Stimulated activated CD4-positive, alpha-beta T cell treated with anti-CD3 and anti-CD28 coated beads, Interleukin-12 subunit alpha, Interleukin-12 subunit beta, amount 100 ng/mL, for 48 hours (primary cell): ENCODE measurements at places on chromosomes 12 and 14.

GRCh38 chr14:64232095-64232838, 61.9 kb downstream of the ESR2 start:
- DNase-seq: no peak

DNA sequence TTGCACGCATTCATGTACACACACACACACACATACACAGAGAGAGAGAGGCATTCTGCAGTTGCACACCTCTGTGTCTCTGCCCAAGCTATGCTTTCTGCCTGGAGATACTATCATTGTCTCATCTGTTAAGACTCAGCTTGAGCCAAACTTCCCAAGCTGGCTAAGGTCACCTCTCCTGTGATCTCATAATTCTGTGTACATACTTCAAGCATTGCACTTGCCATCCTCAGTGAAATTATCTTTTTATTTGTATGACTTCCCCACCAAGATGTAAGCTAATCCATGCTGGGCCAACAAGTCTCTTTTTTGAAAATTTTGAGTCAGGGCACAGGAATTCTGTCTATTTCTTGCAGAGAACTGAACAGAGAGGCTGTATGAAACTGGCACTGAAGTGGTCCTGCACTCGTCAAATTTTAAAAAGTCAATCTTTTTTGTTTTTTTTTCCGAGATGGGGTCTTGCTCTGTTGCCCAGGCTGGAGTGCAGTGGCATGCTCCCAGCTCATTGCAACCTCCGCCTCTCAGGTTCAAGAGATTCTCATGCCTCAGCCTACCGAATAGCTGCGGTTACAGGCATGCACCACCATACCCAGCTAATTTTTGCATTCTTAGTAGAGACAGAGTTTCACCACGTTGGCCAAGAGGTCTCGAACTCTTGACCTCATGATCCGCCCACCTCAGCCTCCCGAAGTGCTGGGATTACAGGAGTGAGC, 44.3 kb downstream of the TMTC1 start:
- no peak for DNase-seq

DNA sequence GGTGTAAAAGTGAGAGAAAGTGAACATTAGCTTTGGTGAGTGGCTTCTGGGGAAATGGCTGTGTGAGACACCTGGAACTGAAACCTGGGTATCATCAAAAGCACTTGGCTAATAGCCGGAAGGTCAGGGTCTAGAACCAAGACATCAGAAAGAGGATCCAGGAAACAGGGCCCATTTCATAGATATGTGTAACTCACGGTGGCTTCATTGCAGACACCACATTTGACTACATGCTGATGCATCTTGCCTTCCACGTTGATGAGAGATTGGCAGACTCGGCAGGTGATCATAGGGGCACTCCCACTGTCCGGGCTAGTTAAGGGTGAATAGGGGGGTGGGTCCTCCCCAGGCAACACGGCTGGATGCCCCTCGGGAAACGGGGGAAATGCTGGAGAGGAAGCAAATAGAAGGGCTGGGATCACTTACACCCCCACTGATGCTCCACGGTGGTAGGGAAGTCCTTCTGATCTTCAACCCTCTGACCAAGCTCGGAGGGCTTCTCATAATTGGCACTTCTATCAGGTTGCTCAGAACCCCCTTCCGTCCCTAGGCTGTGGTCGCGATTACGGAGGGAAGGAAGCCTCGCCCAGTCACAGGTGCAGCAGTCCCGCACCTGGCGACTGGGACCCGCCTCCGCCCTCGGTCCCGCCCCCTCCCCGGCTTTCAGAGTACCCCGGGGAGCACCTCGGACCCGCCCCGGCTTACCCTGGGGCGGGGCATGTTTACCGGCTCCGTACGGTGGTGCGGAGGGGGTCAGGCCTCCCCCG, 593 bp downstream of the PIP4P1 start:
- no peak for DNase-seq

- DNase-seq: no peak
These were observed 91.6 kb downstream of the EGLN3 start for GRCh38 chr14:33859306-33859705.

DNA sequence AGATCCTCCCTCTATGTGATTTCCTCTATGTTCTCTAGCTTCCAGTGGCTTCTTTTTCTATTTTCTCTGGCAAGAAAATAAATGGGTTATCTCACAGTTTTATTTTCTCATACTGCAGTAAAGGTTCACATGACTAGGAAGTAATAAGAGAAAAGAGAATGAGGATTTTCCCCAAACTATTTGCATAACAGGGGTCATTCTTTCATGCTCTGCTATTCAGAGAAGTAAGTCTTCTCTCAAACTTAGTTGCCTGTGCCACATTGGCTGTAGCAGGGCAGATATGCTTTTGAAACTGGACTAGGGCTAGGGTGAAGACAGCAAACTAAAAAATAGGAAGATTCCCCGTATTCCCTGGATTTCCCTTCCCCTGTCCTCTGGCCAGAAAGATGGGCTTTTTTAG, 57.4 kb downstream of the ACSM4 start:
- DNase-seq: no peak

DNA sequence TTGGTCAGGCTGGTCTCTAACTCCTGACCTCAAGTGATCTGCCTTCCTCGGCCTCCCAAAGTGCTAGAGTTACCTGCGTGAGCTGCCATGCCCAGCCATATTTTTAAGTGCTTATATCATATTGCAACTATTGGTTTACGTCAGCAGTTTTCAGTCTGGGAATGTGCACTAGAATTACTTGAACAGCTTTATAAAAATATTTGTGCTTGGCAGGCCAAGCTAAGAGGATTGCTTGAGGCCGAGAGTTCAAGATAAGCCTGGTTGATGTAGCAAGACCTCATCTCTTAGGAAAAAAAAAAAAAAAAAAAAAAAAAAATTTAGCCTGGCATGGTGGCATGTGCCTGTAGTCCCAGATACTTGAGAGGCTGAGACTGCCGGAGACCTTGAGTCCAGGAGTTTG, 17.1 kb downstream of the KIAA0586 start:
- DNase-seq: no peak

GRCh38 chr14:101480747-101481530, 80.4 kb upstream of the DIO3 start:
- DNase-seq: no peak

GRCh38 chr14:76375947-76376404, at the start of gene ESRRB:
TSS of gene ESRRB (plus strand) at chr14:76376137. CDS start at chr14:76376402, 265 bp downstream.
- no peak for DNase-seq

GRCh38 chr14:31510222-31510621, 22.4 kb upstream of the GPR33 start:
- DNase-seq: no peak

- no peak for DNase-seq
These were observed 17.6 kb downstream of the C14orf132 start for GRCh38 chr14:96056509-96057422.

DNA sequence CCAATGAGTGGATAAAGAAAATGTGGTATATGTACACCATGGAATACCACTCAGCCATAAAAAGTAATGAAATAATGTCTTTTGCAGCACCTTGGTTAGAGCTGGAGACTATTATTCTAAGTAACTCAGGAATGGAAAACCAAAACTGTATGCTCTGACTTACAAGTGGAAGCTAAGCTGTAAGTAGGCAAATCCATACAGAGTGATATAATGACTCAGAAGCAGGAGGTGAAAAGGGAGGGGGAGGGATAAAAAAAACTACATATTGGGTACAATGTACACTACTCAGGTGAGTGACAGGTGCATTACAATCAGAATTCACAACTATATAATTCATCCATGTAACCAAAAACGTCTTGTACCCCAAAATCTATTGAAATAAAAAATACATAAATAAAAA, 15.1 kb upstream of the CLEC1A start:
- DNase-seq: no peak

GRCh38 chr14:33377596-33378390, 439.1 kb downstream of the NPAS3 start:
- DNase-seq: no peak

DNA sequence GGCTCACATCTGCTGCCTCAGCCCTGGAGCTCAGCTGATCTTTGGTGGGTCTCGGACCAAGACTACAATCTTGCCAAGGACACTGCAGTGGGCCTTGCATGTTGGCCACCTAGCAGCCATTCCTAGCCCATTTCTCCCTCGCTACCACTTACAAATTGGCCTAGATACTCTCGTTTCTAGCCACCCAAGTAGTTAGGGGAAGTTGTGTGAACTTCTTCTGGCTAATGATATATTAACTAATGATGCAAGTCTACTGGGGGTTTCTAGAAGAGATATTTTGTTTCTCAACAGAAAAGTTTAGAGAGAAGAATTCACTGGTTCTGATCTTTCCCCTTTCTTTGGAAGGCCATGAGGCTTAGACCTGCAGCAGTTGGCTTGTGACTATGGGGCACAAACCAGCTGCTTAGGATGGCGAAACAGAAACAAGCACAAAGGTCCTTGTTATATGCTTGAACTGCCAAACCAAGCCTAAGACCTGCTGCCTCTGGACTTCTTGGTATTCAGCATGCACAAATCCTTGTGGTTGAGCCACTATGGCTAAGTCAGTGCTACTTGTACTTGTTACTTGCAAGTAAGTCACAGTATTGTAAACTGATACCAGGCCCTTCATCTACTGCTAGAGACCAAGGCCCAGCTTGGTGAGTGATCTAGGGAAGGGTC, 30.5 kb upstream of the GPATCH2L start:
- no peak for DNase-seq

DNA sequence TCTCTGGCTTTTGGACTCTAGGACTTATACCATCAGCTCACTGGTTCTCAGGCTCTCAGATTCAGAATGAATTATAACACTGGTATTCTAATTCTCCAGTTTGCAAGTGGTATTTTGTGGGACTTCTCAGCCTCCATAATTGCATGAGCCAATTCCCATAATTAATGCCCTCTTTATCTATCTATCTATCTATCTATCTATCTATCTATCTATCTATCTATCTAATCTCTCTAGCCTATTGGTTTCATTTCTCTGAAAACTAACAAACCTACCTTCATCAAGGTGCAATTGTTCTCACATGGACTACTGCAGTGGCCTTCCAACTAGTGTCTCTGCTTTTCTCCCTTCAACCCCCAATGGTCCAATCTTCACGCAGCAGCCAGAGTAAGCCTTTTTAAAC, 507.4 kb downstream of the ETNK1 start:
- no peak for DNase-seq

DNA sequence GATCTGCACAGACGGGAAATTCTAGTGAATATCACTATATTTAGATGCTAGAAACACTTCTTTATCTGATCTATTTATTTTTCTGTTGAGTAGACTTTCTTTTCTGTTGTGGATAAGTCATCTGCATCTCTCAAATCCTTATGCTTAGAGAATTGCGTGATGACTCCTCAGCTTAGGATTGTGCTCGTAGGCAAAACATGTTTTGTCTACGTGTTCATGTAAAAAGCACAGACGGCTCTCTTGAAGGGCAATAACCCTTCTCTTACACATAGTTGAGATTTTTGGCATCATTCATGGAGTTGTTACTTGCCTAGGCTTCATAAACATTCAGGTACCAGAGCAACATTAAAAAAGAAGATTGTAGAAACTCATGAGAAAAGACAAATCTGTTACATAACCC, 18.6 kb downstream of the PPFIBP1 start:
- no peak for DNase-seq

GRCh38 chr12:48104531-48104930, 1.3 kb downstream of the SENP1 start:
- no peak for DNase-seq

DNA sequence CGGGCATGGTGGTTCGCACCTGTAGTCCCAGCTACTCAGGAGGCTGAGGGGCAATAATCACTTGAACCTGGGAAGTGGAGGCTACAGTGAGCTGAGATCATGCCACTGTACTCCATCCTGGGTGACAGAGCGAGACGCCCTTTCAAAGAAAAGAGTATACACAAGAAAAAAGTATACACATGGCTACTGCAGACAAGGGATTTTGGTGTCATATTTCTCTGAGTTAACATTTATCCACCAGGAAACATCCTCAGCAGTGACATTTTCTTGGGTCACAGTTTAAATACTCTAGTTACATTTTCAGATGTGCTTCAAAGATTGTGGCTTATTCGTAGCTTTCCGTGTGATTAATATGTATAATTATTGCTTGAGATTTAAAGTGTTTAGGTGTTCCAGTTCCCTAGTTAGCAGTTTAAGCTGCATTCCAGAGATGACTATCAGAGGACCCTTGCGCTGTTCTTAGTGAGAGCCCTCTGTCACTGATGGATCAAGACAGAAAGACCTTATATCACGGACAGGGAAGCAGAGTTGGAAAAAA, 4.7 kb upstream of the PPP2R5E start:
- no peak for DNase-seq

GRCh38 chr14:68784226-68784910, 8.5 kb downstream of the ZFP36L1 start:
- no peak for DNase-seq

DNA sequence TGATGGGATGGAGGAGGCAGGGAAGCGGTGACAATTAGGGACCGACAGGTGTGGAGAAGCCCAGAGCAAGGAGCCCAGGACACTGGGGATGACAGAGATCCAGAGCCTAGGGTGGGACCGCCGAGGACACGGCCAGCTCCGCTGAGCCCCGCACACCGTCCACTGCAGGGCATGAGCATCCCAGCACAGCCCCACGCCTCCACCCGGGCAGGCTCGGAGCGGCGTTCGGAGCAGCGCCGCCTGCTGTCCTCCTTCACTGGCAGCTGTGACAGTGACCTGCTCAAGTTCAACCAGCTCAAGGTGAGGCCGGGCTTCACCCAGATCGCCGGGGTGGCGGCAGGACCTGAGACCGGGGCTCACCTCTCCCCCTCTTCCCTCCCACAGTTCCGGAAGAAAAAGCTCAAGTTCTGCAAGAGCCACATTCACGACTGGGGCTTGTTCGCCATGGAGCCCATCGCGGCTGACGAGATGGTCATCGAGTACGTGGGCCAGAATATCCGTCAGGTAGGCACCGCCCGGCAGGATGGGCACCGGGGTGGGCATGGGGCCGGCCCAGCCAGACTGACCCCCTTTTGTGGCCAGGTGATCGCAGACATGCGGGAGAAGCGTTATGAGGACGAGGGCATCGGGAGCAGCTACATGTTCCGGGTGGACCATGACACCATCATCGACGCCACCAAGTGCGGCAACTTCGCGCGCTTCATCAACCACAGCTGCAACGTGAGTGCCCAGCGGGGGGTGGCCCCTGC, 23.7 kb downstream of the SETD1B start:
- no peak for DNase-seq

- DNase-seq: no peak
These were observed 11.9 kb downstream of the TMTC3 start for GRCh38 chr12:88153959-88154358.

GRCh38 chr12:14278294-14278953, 87.1 kb upstream of the ATF7IP start:
- no peak for DNase-seq

- no peak for DNase-seq
These were observed 29.6 kb upstream of the OR5AU1 start for GRCh38 chr14:21185491-21185890.

DNA sequence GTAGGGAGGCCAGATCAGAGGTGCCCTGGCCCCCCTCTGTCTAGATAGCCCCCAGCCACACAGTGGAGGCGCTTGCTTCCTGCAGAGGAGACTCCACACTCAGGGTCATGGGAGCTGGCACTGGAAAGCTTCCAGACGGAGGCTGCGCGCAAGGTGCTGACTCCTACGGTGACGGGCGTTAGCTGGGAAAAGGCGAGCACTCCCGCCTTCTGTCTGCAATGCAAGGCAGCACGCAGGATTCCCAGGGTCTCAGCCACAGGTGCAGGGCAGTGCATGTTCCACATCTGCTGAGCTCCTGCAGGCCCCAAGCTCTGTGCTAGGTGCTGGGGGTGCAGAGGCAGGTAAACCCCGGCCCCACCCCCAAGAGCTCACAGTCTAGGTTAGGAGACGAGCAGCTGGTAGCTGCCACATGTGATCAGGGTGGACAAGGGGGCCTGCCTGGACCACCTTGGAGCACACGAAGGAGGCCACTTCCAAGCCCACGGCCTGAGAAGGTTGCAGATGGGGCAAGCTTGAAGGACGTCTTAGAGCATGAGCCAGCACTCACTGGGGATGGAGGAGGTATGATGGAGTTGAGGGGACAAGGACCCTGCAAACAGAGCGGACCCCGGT, 310.9 kb upstream of the DIO3 start:
- DNase-seq: no peak
